ENCODE measurements at places on chromosomes 2 and 18.

- no peak for DNase-seq
Observed at GRCh38 chr2:111119822-111120252, 877 bp upstream of the BCL2L11 start.

- DNase-seq, result no peak
Observed at GRCh38 chr2:224173210-224173609, 134.1 kb upstream of the SERPINE2 start.

DNA sequence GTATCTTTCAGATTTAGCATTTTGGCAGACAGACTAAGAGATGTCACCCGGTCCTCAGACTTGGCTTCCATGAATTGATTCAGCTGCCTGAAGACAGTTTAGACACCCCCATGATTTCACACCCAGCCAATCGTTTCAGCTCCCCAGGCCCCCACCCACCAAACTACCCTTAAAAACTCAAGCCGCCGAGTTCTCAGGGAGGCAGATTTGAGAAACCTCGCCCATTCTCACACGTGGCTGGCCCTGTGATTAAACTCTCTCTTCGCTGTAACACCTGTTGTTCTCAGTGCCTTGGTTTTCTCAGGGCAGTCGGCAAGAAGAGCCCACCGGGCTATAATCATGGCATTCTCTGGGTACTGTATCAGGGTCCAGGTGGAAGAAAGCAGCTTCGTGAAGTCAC, 35.2 kb downstream of the UXS1 start:
- DNase-seq, result peak; percentile 53

DNA sequence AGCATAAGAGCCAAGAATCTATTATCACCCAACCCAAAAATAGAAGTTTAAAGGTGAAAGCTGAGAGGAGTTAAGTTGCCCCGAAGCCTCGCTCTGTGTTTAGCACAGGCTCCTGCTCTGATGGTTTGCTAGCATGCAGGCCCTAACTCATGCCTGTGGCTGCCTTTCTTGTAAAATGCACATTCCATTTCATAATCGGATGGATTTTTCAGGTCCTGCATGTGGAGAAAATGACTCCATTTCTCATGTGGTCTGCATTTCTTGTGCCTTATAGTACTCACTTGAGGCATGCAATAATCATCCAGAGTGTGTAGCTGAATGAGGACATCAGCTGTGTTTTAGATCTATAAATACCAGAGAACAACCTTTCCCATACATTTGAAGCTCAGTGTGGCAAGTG, 381.8 kb downstream of the CPS1 start:
- no peak for DNase-seq
